A549 treated with Hydrocortisone at 1 μM for 4 hours (cell line): ENCODE measurements at places on chromosomes 5 and 9. TPM values are rescaled to one million over a fixed set of nuclear protein-coding genes. Genes with fewer than 3 reads are reported as not detected.

The EPB41L4B gene
- 21.4 to 25.7 TPM (median 23.9 TPM) in 5 replicates for total RNA-seq

The TTLL11 gene
- 4.1 to 5.4 TPM (median 4.9 TPM) in 5 replicates for total RNA-seq

The ADAM19 gene
- 8.9 to 13.4 TPM (median 11.2 TPM) in 5 replicates for total RNA-seq

The SEMA4D gene
- 3.9 to 5.4 TPM (median 5.0 TPM) in 5 replicates for total RNA-seq

The NR5A1 gene
- 0.05 to 0.10 TPM (median 0.07 TPM) in 4 of 5 replicates, not detected in the other for total RNA-seq

The CARD6 gene
- total RNA-seq, result 2.4 to 3.5 TPM (median 2.7 TPM) in 5 replicates

The ZBED3 gene
- 3.4 to 4.7 TPM (median 4.2 TPM) in 5 replicates for total RNA-seq

The PCDHGA6 gene
- total RNA-seq, result 0.14 to 0.26 TPM (median 0.20 TPM) in 5 replicates

The PLAC8L1 gene
- 0.20 to 0.40 TPM (median 0.22 TPM) in 5 replicates for total RNA-seq

The SHOC1 gene
- 0.02 TPM in 1 of 5 replicates, not detected in the others for total RNA-seq

The GRIA1 gene
- total RNA-seq, result not detected in 5 replicates

The EFCAB9 gene
- total RNA-seq, result not detected in 5 replicates

The FOXD4L5 gene
- total RNA-seq, result 0.03 TPM in 3 of 5 replicates, not detected in the others

The TAF9 gene
- total RNA-seq, result 120 to 148 TPM (median 129 TPM) in 5 replicates

The FRMPD1 gene
- 0.03 to 0.10 TPM (median 0.05 TPM) in 5 replicates for total RNA-seq

The ZDHHC11 gene
- 14.1 to 16.5 TPM (median 16.0 TPM) in 5 replicates for total RNA-seq

The SOX30 gene
- 0.06 to 0.07 TPM in 2 of 5 replicates, not detected in the others for total RNA-seq

The FBXW2 gene
- 36.8 to 44.4 TPM (median 38.4 TPM) in 5 replicates for total RNA-seq

The SRA1 gene
- 32.5 to 53.2 TPM (median 46.8 TPM) in 5 replicates for total RNA-seq

The IFNB1 gene
- total RNA-seq, result not detected in 5 replicates

The IGFBPL1 gene
- total RNA-seq, result 2.1 to 2.9 TPM (median 2.4 TPM) in 5 replicates

The TLX3 gene
- not detected in 5 replicates for total RNA-seq

The FOXD1 gene
- total RNA-seq, result 12.8 to 18.0 TPM (median 17.0 TPM) in 5 replicates

The GABRA1 gene
- total RNA-seq, result not detected in 5 replicates
